Amniotic stem cell (primary cell): ENCODE measurements at places on chromosomes 12 and 14.

DNA sequence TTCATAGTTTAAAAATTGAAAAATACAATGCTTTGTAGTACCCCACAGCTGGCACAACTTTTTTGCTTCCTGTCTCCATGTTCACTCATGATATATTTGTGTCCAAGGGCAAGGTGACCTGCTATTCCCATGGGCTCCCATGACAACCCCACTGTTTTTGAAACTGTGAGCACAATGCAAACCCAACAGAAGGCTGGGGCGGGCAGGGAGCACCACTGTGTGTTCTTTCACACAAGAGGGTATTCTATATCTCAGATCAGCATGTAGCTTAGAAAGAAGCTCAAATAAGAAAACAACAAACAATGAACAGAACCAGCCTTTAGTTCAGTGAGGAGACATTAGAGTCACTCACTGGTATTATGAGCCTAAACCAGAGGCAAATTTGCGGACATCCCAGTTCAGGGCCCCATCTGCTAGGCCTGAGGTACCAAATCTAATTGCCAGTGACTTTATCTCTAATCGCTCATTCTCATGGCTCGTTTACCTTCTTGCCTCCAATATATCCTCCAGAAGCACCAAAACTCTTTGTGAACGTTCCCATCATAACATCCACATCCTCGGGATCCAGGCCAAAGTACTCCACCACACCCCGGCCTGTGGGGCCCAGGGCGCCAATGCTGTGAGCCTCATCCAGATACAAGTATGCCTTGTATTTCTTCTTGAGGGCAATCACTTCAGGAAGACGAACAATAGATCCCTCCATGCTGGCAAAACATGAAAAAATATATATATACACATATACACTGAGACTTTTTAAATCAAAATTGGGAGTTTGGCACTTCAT is 56.4 kb upstream of the ISM2 start:
- no peak for DNase-seq

- peak; percentile 82 for DNase-seq
These were observed 40.7 kb upstream of the MTERF2 start for GRCh38 chr12:107027636-107028053.

GRCh38 chr12:53698948-53699677 is 23.2 kb upstream of the ATP5MC2 start:
- no peak for DNase-seq

DNA sequence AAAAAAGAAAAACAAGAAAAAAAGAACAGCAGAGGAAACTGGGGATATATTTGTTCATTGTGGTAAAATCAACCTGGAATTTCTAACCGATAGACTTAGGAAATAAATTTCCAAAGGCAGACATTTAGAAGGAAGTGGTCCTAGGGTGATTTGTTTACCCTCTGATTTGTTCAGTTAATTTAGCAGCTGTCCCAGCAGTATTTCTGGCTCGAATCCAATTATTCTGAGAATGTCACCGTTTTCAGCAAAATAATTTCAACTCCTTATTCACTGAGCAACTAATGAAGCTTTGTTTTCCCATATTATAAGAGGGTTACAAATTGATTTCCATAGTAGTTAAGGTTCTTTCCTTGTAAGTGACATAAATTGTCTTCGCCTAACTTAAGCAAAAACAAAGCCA is 285.2 kb upstream of the SYT10 start:
- no peak for DNase-seq

DNA sequence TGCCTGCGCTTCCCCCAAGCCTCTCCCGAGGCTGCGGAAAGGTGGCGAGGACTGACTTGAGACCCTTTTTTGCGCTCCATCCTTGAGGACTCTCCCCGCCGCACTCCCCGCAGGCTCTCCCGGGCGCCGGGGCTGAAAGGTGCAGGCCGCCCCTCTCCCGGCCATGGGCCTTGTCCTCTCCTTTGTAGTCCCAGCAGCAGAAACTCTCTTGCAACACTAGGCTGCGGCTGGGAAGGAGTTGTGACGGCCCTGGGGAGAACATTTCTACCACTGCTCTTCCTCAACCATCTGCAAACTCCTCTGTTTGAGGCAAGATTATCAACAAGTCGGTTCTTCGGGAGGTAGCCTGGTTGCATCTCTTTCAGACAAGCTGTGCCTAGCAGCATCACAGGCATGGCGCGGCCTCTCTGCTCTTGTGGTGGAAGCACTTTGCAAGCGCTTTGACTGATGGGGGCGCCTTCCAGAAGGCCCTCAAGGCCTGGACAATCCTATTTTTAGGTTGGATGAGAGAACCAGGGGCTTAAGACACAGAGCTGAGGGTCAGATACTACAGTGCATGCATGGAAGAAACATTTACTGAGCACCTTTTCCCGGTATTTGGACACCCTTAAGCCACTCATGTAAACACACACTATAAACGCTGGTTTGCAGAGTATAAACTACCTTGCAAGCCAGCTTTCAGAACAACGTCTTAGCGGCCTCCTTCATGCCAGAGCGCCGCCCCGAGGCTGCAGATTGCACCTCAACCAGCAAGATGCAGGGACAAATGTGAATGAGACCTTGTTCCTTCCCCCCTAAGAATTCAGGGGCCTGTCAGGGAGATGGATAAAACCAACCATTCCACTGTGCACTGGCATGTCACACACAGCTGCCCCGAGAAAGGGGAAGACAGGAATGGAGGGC is 1.2 kb upstream of the PRIMA1 start:
- DNase-seq: no peak

GRCh38 chr12:104460041-104460719 is 3.4 kb downstream of the CHST11 start:
- DNase-seq: no peak

- no peak for DNase-seq
These were observed 3.3 kb downstream of the NKX2-1 start for GRCh38 chr14:36516719-36517241.

- no peak for DNase-seq
These were observed 27.1 kb upstream of the BCDIN3D start for GRCh38 chr12:49869816-49870500.

- no peak for DNase-seq
These were observed 158.8 kb downstream of the GARIN6 start for GRCh38 chr12:99806304-99806703.

DNA sequence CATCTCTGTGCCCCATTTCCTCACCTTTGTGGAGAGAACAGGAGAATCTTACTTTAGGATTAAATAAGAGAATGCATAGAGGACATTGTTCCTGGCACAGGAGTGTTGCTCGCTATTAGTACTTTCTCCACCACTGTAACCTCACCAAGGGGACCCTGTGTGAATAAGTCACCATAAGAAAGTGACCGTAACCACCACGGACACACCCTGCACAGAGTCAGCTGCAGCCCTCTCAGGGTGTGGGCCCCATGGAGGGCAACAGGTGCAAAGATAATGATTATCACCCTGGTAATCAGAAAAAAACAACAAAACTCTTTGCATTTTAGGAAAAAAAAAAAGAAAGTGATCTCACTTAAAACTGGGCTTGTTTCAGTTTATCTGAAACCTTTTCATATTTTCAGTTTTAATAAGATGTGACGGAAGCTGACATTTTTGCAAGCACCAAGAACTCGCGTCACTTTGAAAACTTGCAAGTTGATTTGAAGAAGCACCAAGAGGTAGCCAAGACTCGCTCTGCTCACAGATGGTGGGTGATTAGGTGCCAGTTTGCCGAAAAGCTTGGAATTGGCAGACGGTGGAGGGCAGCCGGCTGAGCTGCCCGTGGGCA is 87.0 kb upstream of the VRK1 start:
- DNase-seq: no peak
